ENCODE measurements at places on chromosomes 7 and 10. TPM values are rescaled to one million over a fixed set of nuclear protein-coding genes. Genes with fewer than 3 reads are reported as not detected.

Gene NAPEPLD
- 30.3 TPM for total RNA-seq

Gene MYL10
- not detected for total RNA-seq

DNA sequence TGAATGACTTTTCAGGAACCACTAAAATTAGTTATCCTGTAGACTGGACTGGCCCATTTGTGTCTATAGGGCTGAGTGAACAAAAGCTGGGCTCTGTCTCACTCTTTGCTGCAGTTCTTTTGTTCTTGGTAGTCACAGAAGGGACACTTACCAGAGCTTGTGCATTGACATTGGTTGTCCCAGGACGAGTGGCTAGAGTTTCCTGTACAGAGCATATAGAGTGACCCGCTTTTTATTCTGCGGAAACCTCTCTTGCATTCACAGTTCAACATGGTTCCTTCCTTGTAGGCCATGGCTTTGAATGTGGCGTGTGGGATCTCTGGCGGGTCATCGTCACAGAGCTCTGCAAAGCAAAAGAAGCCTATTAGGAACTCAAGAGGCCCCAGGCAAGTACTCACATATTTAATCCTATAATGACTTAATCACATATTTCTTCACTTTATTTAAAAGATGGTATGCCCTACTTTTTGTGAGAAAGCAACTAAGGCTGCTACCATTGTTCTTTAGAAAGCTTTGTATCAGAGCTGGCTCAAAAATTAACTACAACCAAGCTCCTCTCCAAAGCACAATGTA, 36.4 kb downstream of the IL2RA start:
- no peak for DNase-seq

Gene HMX3
- total RNA-seq: not detected

DNA sequence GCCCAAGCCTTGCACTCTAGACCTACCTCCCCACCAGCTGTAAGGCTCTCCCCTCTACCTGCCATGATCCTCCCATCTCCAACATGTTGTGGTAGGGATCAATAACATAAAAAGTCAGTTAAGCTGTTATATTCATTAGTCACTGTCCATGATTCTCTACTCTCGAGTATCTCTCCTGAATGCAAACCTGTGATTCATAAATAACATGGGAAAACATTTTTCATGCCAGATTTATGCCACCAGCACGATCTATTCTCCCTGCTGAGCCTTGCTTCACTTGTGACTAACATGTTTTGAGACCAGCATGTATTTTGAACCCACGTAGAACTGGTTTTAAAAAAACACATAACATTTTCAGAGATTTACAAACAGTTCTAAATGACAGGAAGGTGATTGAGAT, 30.3 kb downstream of the TMEM168 start:
- DNase-seq: no peak

- DNase-seq: no peak
These were observed 5.8 kb downstream of the LBX1 start for GRCh38 chr10:101223274-101224059.

- peak; percentile 47 for DNase-seq
These were observed 150.5 kb upstream of the VKORC1L1 start for GRCh38 chr7:65722361-65722792.

GRCh38 chr10:57696641-57697040, 571.1 kb downstream of the IPMK start:
- no peak for DNase-seq

- no peak for DNase-seq
These were observed 27.3 kb upstream of the KNDC1 start for GRCh38 chr10:133132473-133133291.

DNA sequence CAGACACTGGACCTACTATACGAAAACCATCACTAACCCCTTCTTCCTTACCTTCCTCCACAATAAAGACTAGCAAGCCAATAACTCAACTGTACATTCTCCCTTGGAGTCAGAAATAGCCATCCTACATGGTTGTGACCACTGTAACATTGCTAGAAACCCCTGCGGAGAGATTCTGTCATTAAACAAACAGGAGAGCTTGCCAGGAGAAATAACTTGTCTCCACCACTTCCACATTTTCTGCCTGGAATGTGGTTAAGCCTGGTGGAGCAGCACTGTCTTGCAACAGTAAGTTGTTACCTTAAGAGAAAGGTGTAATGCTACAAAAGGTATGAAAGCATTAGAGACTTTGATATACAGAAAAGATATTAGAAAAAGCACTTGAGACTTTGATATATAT, 45.8 kb downstream of the THSD7A start:
- DNase-seq: no peak

Gene ADAM12
- total RNA-seq: 16.7 TPM

DNA sequence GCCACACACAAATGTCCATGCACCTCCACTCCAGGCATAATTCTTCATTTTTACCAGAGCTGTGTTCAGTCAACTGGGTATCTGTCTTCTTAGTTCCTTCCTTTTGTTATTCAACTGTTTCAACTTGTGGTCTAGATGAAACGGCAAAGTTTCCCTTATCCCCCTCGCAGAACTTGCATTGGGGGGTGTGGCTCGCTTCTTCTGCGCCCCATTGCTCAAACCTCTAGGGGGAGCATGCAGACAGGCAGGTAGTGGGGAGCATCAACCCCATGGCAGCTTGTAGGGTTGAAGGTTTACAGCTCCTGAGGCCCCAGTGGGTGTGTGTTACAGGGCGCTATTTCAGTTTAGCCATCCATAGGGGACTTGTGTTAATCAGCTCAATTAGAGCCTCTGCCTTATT, 38.3 kb upstream of the COBL start:
- no peak for DNase-seq

DNA sequence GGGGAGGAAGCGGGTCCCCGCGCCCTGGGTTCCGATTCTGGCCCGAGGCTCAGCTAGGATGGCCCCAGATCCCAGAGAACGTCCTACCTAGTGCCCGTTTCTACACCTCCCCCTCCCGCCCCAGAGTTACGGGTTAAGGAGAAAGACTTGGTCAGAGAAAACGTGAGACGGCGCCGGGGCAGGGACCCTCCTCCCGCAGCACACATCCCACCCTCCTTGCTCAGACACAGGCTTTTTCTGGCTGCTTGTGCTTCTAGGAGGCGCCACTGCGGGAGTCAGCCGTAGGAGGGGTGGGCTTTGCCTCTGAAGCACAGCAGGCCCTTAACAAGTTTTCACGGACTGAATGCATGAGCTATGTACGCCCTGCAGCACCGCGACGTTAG, 104.9 kb upstream of the LEP start:
- DNase-seq: no peak

Gene EBF3
- 185 TPM for total RNA-seq

Gene RSPH10B2
- 0.64 TPM for total RNA-seq

Gene EPDR1
- total RNA-seq: 21.2 TPM

Gene PTPN20
- total RNA-seq: 16.4 TPM

GRCh38 chr10:58642283-58642682, 129.6 kb downstream of the BICC1 start:
- no peak for DNase-seq

Gene CPED1
- 6.0 TPM for total RNA-seq

DNA sequence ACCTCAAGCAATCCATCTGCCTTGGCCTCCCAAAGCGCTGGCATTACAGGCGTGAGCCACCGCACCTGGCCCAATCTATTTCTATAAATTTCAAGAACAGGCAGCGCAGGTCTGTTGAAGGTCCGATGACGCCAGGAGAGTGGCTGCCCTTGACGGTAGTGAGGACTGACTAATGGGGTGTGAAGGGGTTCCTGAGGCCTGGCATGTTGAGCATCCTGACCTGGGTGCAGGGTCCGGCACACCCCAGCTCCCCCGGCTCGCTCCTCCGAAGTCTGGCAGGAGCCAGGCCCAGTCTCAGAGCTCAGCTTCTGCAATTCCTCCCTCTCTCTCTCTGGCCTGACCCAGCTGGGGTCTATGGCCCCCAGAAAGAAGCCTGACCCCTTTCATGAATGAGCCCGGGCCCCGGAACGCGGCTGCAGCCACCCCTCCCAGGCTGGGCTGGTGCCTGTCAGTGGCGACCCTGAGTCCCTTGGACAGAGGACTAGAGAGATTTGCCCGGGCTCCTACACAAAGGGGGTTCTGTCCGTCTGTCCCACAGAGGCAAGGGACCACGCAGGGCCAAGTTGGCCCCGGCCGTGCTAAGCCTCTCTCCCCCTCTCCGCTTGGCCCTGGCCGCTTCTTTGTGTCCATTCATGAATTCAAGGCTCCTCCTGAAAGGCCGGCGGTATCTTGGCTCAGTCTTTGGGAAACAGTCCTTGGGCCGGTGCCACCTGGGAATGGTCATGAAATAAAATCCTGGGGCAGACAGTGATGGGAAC, 18.8 kb downstream of the MMD2 start:
- DNase-seq: peak; percentile 44

DNA sequence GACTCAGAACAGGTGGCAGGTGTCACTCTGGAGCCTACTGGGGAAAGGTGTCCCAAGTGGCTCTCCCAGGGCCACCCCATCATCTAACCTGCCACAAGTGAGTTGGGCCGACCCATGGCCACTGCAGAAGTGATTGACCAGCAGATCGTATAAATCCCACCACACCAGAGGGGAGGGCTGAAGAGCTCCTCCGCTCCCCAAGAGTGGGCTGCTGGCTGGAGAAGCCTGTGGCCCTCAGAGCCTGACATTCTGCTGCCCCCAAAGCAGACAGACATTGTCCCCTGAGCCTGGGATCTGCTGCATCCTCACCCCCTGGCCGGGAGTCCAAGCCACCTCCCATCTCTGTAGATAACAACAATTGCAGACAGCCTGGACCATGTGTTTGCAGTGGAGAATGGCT, 36.7 kb downstream of the ANXA8 start:
- no peak for DNase-seq

DNA sequence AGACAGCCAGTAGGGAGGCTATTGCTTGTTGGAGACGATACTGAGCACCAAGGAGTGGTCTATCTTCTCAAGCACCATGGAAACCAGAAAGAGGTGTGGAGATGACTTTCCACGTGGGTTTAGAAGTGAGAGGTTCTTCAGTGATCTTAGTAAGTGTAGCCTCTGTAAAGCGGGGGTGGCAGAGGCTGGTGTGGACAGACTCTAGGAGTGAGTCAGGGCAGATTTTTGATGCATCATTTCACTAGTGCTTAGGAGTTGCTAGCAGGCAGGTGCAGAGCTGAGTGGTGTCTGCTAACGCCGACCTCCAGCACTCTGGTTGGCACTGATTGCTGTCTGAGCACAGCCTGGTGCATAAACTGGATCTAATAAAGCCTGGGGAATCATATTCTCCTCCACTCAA, 78.4 kb upstream of the ADO start:
- no peak for DNase-seq

DNA sequence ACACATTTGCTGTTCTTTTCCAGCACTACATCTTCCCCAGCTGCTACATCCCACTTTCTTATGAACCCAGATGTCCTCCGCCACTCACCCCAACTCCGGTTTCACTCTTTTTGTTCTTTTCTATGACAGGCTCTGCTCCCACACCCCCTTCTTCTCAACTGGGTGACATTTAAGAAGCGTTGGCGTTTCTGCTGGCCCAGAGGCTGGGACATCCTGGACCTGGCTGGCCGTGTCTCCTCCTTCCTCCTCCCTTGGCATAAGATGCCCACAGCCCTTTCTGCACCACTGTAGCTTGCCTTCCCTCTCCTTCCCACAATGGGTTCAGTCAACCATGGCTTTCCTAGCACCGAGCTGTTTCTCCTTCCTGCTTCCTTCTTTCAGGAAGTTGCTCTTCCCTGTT, 9.4 kb upstream of the CALML5 start:
- DNase-seq: no peak

DNA sequence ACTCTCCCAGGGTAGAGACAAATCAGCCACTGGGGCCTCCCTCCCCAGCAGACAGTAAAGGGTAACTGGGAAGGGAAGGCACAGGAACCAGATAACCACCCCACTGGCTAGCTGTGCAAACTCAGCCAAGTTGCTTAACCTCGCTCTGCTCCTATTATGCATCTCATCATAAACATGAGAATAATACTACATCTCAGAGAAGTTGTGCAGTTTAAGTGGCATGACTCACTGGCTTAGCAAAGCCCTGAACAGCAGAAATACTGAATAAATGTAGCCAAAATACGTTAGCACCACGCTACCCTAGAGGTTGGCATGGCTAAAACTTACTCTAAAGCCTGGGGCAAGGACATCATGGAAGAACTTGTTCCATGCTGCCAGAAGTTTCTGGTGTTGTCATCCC, 128.1 kb upstream of the ANK3 start:
- no peak for DNase-seq

- no peak for DNase-seq
These were observed 85.7 kb downstream of the PARP12 start for GRCh38 chr7:139976838-139977656.
